ENCODE measurements at places on chromosomes 6 and 20.
A peak's percentile ranks its signal among the peaks of the same experiment; 100 is the strongest.

DNA sequence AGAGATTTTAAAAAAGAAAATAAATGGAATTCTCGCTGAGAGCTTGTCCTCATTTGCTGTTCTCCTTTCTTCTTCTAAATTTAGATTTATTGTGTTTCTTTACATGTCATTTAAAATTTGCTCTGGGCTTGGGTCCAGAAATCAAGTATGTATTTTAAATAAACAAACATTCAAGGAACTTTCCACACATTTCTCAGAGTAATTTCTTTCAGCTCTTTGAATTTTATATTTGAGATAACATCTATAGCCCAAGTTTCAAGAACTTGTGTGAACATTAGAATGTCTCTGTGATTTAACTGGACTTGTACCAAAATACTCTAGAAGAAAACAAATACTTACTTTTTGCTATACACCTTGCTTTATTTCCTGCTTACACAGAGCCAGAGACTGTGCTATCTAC is 192.3 kb downstream of the TMEM200A start:
- DNase-seq: no peak

- DNase-seq: no peak
These were observed 50.9 kb downstream of the DTD1 start for GRCh38 chr20:18638768-18639167.

DNA sequence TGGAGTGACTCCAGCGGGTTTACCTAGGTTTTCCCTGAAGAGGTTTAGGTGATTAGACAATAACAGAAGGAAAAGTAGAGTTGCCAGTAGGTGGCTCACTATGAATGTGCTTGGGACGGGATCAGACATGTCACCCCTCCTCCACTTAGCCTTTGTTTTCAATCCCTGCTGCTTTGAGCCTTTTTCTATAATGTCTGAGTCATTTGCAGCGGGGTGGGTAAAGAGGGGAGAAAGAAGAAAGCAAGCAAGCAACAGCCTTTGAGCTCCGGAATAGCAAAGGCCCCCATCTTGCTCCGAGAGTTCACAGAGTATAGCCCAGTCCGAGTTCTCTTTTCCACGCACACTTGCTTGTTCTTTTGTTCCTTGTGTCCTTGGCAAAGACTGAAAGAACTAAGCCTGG is 129.1 kb downstream of the PACRG start:
- peak; percentile 71 for DNase-seq

DNA sequence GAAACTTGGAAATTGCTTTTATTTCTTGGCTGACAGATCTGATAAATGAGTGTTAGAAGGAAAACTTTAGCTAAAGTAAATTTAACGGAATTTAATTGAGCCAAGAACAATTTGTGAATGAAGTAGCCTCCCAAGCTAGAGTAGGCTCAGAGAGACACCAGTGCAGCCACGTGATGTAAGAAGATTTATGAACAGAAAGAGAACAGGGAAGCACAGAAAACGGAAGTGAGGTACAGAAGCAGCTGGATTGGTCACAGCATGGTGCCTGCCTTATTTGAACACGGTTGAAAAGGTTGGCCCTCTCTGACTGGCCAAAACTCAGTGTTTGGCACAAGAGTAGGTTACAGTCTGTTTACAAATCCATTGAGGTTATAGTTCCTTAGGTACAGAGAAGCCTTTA is 29.5 kb upstream of the IFNGR1 start:
- no peak for DNase-seq

GRCh38 chr6:34560366-34561226 is 4.5 kb upstream of the SPDEF start:
- DNase-seq: peak; percentile 36

- no peak for DNase-seq
These were observed 23.5 kb downstream of the KIAA0408 start for GRCh38 chr6:127435626-127436220.
